ENCODE measurements at places on chromosomes 3 and 15.

GRCh38 chr15:47289656-47290055 is 427.6 kb upstream of the SEMA6D start:
- DNase-seq: no peak

GRCh38 chr3:102092617-102093466 is 243.5 kb downstream of the NFKBIZ start:
- DNase-seq: no peak

DNA sequence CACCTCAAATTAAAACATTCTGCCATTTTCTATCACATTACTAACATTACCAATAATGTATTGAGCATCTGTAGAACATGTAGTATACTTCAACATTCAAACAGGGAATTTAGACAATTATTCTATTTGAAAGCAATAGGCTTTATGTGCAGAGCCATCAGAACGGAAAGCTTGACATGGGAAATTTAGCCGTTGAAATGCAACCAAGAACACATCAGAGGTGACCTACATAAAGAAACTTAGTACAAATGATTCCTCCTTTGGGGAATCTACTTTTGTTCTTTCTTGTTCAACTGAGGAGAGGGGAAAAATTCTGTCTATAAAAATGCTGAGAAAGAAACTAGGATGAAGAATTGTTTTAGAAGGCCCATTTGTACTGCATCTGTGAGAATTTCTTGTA is 38.6 kb upstream of the RBMS3 start:
- no peak for DNase-seq

- DNase-seq: no peak
Measured at GRCh38 chr15:57680021-57680420, 26.5 kb upstream of the POLR2M start.

GRCh38 chr15:29035336-29036285 is 149.8 kb downstream of the APBA2 start:
- DNase-seq: no peak

DNA sequence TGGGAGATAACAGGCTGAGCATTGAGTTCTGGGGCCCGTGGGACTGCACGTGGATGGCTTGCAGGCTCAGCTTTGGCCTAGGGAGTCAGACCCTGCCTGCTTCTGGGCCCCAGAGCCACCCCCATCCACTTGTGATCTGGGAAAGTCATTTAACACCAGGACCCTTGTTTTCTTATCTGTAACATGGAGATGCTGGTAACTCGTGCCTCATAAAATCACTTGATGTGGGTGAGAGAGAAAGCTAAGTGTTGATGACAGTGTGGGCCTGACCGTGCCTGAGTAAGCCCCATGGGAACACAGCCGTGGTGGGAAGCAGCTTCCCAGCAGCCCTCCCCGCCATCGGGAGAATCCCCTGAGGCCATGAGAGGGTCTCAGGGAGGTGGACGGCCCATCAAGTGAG is 378.1 kb downstream of the GABRB3 start:
- no peak for DNase-seq

DNA sequence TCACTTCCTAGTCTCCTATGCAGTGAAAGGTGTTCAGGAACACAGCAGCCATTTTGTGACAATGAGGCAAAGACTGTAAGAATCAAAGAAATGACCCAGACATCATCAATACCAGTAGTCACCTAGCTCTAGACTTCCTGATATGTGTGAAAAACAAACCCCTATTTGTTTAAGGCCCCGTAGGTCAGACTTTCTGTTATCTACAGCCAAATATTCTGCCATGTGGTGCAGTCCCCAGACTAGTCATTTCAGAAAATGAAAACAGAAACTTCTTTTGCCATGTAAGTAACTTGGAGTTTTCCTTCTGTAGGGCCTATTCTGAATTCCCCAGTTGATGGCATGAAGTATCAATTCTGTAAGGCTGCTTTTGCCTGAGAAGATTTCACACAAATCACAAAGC is 181.7 kb upstream of the SNTN start:
- DNase-seq: no peak

DNA sequence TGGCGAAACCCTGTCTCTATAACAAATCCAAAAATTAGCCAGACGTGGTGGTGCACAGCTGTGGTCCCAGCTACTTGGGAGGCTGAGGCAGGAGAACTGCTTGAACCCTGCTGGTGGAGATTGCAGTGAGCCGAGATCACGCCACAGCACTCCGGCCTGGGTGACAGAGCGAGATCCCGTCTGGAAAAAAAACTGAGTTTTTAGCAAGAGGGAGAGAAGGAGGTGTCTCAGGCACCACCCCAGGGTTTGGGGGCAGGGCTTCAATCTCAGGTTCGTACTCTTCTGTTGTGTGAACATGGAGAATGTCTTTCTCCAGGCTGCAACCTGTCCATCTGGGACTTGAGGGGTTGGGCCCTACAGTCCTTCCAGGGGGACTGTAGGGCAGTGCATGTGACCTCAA is 2.7 kb downstream of the CHRNA3 start:
- no peak for DNase-seq

DNA sequence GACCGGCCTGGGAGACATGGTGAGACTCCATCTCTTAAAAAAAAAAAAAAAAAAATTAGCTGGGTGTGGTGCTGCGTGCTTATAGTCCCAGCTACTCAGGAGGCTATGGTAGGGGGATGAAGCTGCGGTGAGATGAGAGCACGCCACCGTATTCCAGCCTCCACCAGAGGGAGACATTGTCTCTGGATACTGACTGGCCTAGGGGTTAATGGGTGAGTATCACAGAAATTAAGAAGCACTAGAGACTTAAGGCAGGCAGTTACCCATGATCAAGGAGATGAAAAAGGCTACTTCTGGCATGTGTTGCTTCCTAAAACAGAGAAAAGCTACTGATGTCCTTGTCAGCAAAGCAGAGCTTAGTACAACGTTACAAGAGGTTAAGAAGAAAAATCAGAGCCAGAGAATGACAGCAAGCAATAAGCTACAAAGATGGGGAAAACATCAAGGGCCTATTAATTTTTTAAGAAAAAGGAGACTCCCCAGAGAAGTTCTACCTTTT is 8.6 kb downstream of the TFRC start:
- DNase-seq: no peak

GRCh38 chr15:76200083-76200465 is 111.2 kb downstream of the ETFA start:
- DNase-seq: no peak

DNA sequence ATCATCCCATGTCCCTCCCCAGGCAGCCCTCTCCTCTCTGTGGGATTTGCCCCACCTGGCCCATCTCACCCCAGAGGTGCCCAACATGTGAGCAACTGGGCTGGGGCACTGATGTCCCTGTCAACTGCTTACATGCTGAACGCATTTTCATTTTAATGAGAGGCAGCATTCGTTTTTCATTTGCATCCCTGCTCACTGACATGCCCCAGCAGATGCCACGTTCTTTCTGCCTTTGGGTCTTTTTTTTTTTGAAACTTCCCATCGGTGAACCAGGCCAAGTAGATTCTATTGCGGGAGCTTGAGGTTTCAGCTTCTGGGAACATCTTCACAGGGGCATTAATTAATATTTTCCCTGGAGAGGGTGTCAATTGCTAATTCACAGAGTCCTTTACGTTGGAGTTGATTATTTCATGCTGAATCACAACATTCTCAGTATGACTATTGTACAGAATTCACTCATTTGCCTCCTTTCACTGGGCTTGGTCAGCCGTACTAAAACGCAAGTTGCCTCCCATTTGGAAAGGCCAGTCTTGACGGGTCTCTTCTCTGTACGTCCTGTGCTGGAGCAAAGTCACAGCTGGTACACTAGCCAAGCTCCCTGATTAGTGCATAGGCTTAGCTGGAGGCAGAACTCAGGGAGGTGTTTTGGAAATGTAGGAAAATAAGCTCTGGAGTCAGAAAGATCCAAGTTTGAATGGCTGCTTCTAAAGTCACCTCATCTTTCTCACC is 69.8 kb downstream of the CHRNA7 start:
- no peak for DNase-seq

- DNase-seq: no peak
Measured at GRCh38 chr3:105938806-105939205, 70.0 kb upstream of the CBLB start.

DNA sequence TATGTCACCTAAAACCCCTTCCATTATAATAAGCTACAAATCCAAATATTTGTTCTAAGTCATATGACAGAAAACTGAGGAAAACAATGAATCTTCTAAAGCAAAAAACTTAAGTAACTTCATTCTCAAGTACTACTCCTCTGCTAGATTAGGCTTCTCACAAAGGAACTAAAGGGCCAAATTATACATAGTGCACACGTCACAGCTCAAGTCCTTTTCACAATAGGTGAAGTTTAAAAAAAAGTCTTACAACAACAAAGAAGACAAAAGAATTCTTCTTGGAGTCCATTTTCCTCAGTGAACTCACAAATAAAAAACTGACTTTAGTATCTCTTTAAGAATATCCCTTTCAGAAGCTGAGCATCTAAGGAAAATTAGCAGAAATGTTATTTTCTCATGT is 479.9 kb downstream of the MAGI1 start:
- no peak for DNase-seq

- no peak for DNase-seq
Measured at GRCh38 chr3:179882292-179882691, 154.4 kb downstream of the PEX5L start.

GRCh38 chr15:80982205-80982604 is 7.4 kb downstream of the MESD start:
- no peak for DNase-seq

- DNase-seq: no peak
Measured at GRCh38 chr15:71480556-71480955, 329.8 kb upstream of the NR2E3 start.

DNA sequence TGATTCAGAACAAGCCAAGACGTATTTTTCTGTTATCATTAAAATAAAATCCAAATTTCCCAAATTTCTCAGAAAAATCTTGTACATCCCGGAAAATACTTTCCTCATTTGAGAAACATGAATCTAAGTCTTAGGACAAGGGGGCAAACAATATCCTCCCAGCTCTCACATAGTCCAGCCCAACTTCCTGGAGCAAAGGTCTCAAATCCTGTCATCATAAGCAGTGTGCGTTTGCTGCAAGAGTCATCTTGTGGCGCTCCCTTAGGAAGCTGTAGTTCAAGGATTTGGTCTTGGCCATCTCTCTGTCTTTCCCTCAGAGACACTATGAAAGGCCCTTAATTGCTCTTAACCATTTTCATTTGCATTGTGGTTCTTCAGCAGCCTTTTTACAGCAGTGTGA is 57.5 kb upstream of the GSK3B start:
- no peak for DNase-seq

GRCh38 chr3:178486903-178487302 is 49.3 kb upstream of the KCNMB2 start:
- no peak for DNase-seq

DNA sequence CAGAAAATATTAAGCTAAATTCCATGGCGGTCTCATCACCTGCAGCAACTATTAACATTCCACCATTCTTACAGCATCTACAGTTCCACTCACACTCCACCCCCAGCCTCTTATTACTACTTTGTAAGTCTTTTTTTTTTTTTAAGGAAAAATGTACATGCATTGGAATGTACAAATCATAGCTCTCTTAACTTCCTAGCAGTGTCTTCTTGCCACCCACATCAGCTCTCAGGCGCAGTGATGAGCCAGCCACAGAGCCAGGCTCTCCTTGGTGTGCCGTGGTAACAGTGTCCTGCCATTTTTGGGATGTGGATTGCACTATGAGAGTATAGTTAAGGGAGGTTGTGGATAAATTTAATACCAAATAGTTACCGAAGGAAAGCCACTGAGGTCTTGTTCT is 17.8 kb downstream of the ABHD17C start:
- DNase-seq: no peak

DNA sequence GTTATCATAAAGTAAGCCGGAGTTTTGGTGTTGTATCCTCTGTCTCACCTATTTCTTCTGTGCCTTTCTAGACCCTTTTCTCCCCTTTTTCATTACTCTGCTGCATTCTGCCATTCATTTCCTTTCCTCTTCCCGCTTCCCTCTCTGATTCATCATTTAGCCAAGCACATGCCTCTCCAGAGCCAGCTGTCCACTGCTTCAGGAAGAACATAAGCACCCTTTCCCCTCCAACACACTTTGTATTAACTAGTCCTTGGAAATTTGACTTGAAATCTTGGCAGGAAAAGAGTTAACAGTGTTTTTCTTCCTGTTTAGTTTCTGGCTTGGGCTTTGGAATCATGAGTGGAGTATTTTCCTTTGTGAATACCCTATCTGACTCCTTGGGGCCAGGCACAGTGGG is 9.7 kb downstream of the APH1B start:
- DNase-seq: no peak

DNA sequence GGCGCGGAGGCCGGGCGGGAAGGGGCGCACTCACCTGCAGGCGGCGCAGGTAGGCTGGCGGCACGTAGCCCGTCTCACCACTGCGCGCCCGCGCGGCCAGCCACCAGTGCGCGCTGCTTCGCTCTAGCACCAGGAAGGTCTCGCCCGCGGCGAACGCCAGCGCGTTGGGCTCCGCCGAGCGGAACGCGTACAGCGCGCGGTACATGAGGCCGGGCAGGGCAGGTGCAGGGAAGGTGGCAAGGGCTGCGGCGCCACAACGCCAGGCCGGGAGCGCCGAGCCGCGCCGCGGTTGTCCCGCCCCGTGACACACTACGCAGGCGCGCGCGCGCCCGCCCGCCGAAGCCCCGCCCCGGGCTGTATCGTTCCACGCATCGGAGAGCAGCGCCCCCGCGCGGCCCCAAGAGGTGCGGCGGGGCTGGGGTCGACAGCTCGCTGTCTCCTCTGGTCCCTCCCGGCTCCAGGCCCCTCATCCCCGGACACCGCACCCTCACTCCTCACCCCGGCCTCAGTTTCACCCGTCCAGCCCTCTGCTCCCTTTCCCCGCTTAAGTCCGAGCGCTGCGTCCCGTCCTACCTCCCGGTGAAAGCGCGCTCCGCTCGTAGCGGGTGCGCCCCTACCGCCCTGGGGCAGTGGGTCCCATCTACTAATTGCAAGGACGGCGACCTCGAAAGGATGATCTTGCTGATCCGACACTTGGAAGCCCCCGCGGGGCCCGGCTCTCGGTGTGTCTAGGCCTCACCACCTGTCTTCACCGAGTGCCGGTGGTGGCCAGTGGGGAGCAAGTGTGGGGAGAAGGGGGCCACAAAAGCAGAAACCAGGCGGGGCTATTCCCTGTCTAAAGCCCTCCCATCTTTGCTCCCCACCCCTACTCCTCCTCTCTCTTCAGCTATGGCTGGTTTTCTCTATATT is at the start of gene NCKIPSD:
NCKIPSD (minus strand) TSS at position 313 of the 909 bp plus-strand sequence; CDS start at position 205, 108 bp downstream.
- no peak for DNase-seq

- DNase-seq: no peak
Measured at GRCh38 chr15:101538177-101538576, 48.7 kb upstream of the PCSK6 start.

Data from AG09309 (cell line).